Cortex of kidney (tissue), 1 donor: ENCODE measurements at places on chromosomes 2 and 18.

GRCh38 chr2:239255628-239256349, 145.0 kb downstream of the HDAC4 start:
- no peak for DNase-seq

DNA sequence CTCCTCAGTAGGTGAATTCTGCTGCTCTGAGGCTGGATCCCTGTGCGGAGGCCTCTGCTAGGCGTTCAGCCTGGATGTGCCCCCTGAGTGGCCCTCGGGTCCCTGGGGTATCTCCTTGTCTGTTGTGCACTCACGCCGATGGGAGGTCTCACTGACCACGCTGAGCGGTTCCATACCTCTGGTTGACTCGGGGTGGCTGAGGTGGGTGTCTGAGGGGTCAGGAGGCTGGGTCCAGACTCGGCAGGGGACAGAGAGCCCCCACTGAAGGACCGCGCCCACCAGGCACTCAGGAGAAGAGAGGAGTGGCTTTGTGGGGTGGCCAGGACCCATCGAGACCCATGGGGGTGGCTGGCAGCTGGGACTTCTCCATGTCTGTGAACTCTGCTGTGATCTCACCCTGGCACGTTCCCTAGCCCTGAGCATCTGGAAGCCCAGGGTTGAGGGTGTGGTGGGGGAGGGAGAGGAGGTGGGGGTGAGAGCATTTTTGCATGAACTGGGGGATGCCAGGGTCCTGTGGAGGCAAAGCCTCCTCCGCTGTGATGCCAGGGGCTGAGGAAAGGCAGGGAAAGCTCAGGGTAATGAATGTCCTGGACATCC, 53.7 kb downstream of the TWIST2 start:
- DNase-seq = no peak

DNA sequence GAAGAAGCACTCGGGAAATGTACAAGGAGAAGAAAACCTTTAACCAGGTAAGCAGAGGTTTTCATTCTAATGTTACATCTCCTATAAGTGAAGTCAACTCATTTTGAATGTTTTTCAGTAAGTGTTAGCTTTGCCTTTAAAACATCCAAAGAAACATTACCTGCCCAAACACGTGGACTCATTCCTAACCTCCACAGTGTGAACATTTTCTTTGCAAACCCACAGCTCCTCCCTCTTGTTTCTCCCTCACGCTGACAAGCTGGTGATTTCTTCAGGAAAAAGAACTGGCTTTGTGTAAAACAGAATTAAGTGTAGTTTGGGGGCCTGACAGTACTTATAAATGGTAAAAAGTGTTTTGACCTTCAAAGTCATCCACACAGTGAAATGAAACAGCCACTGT, 72.5 kb downstream of the MTCL1 start:
- DNase-seq = no peak

DNA sequence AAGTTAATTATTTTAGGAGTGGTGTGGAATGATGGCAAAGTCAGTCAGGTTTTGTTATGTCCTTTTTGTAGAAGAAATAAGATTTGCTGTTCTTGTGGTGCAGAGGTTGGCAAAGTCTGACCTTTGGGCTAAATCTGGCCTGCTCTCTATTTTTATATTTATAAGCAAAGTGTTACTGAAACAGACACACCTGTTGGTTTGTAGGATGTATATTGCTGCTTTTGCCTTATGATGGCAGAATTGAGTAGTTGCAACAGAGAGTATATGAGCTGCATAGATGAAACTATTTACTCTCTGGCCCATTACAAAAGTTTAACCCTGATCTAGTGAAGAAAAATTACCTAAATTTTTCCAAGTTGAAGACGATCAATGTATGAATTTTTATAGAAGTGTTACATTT, 34.1 kb upstream of the KCNJ13 start:
- no peak for DNase-seq

DNA sequence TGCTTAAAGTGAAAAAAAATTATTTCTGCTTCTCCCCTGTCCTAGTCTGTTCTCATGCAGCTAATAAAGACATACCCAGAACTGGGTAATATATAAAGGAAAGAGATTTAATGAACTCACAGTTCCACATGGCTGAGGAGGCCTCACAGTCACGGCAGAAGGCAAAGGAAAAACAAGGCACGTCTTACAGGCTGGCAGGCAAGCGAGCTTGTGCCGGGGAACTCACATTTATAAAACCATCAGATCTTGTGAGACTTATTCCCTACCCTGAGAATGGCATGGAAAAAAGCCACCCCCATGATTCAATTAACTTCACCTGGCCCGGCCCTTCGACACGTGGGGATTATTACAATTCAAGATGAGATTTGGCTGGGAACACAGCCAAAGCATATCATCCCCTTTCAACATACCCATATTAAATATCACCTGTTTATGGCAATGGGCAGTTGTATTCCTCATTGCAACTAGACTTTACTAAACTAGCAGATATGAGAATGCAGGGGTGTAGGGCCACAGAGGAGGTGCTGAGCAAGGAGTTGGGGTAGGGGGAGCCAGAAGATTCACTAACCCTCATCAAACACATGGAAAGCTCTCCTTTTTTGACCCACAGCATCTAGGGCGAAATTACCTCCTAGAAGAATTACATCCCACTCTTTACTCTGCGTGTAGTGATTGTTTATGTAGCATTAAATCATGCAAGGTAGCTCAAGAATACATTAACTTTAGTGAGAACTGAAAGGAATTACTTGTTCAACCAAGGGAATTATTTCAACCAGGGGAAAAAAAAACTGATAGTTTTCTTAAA, 183.3 kb upstream of the DOK6 start:
- no peak for DNase-seq

- no peak for DNase-seq
These were observed 328.7 kb upstream of the FAM98A start for GRCh38 chr2:33927756-33928155.

GRCh38 chr2:65452150-65452895, 19.9 kb upstream of the SPRED2 start:
- no peak for DNase-seq

- no peak for DNase-seq
These were observed 117.5 kb downstream of the ESCO1 start for GRCh38 chr18:21483051-21483450.

- no peak for DNase-seq
These were observed 7.9 kb downstream of the FHOD3 start for GRCh38 chr18:36305375-36305774.

- DNase-seq = no peak
These were observed 110.7 kb downstream of the ICA1L start for GRCh38 chr2:202760848-202761247.

- no peak for DNase-seq
These were observed 422.0 kb downstream of the GALR1 start for GRCh38 chr18:77671456-77672167.

GRCh38 chr2:182821182-182821581, 45.3 kb downstream of the FRZB start:
- DNase-seq = no peak

- no peak for DNase-seq
These were observed 367.5 kb upstream of the FIGN start for GRCh38 chr2:164103271-164103670.
